Hypothalamus (tissue), 51 donors: ENCODE measurements at places on chromosomes 3 and 15.

GRCh38 chr15:64191971-64192830 lies 29.4 kb upstream of the PPIB start:
- no peak for DNase-seq

DNA sequence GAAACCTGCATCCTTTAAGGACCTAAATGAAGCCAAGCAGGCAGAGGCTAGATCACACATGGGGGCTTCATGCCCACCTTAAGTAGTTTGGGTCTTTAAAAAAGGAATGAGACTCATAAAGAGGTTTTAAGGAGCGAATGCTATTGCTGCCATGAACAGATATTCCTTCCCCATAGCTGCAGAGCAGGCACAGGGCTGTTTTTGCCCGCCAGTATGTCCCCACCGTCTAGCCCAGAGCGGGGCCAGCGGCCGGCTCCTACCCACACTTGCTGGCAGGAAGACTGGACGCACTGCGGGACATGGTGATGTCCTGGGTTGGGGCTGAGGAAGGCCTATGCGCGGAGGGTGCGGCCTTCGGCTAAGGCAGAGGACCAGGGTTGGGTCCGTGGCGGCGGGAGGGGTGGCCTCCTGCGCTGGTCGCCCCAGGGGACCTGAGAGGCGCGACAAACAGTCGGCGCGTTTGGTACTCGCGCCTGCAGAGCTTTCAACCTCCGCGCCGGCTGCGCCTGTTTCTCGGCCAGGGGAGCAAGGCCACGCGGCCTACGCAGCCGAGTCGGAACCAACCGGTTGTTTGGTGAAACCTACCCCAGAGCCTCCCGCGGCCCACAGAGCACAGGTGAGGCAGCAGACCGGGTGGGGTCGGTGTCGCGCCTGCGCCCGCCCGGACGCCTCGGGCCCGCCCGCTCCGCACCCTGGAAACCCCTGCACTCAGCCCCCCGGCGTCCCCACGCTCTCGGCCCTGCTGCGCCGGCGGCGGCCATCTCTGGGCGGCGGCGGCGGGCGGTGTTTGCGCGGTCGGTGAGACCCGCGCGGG lies at the start of gene FAIM:
TSS of gene FAIM (plus strand) at position 450 of the 814 bp plus-strand sequence. CDS start 10,956 bp downstream, outside the sequence.
- peak; percentile 79 for DNase-seq

DNA sequence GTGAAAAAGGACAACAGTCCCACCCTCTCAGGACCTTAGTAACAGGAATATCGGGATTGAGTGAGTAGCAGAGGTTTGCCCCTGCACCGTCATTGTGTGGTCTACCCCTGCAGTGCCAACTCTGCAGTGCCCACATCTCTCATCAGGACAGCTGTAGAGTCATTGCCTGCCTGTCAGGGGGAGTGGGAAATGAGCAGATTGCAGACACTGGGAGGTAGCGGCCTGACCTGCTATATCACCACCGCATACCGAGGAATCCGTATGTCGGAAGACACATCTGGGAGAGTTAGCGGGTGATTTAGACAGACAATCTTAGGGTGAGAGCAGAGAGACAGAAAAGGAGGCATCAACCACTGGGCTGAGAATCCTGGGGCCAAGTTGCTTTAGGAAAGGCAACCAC lies 218.1 kb downstream of the EPHB1 start:
- DNase-seq = no peak

DNA sequence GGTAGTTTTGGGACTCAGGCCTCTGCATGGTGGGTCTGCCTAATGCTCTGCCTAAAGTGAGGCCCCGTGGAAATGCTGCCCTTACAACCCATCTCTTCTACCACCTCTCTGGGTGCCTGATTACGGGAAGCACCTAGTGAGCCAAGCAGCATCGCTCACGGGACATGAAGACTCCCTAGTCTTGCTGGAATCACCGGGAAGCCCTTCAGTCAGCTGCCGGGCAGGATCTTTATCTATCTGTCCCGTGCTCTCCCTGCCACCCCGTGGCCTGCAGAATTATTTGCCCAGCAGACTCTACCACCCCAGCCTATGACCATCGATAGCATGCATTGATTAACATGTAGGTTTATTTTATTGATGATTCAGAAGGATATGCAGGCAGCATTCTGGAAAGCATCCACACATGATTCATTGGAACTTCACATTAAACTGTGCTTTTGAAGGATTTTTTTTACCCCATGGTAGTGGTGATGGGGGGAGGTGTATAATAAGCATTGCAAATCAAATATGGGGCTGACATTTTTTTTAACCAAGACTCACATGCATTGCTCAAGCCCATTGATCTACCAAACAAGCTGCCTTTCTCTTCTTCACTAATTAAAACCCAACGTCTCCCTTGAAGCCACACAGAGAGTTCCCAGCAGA lies 63.1 kb downstream of the ATP2B2 start:
- DNase-seq = no peak

GRCh38 chr3:55090291-55090690 lies 162.4 kb upstream of the LRTM1 start:
- DNase-seq = no peak

- no peak for DNase-seq
Measured at GRCh38 chr3:171178714-171179113, 152.2 kb upstream of the SLC2A2 start.

DNA sequence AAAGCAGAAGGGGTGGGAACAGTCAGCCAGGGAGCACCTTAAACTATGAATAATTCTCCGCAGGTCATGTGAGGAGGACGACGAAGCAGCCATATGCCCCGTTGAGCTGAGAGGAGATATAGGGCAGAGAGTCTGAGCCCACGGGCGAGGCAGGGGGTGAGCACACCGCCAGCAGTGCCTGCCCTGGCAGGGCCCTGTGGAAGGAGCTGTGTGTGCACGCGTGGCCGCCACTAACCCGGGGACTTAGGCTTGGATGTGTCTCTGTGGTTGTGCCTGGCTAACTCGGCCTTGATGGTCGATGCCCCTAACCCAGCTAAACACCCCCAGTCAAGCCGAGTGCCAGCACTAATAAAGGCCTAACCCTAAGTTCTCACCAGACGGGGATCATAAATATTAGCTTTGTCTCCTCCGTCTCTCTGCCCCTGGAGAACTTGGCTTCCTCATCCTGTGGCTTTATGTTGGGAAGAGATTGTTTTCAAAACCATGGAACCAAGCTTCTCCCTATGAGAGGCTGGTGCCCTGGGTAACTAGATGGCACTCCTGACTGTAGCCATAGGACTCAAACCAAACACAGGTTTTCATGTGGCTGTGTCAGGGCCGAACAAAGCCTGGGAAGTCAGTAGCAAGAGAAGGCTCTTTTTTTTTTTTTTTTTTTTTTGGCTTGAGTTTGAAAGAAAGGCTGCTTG lies 45.4 kb downstream of the CCK start:
- DNase-seq = no peak

DNA sequence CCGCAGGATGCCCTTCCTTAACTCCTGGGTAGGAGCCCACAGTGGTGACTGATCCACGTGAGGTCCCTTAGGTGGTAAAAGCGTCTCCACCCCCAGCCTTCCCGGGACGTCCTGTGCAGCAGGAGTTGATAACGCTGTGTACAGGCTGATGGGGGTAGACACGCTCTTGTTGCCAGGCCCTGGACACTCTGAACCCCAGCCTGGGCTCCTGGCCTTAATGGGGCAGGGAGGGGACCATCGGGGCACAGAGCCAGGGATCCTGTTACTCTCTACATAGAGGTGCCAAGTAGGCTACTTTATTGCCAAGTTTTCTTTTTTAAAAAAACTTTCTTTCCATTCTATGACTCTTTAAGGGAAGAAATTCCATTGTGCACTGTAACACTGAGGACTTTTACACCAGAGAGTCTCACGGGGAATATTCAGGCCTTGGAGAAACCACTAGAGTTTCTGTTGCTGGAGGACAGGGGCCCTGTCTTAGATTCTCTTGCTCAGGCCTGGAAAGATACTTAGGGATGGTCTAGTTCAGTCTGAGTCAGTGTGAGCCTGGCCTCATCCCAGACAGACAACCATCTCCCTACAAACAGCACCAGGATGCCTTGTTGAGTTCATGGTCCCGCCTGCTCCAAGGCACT lies 104.3 kb upstream of the RNU6-1 start:
- no peak for DNase-seq

GRCh38 chr3:53588122-53588521 lies 93.7 kb downstream of the CACNA1D start:
- DNase-seq = no peak

GRCh38 chr3:40468018-40468417 lies 8.9 kb upstream of the ZNF619 start:
- DNase-seq = no peak

DNA sequence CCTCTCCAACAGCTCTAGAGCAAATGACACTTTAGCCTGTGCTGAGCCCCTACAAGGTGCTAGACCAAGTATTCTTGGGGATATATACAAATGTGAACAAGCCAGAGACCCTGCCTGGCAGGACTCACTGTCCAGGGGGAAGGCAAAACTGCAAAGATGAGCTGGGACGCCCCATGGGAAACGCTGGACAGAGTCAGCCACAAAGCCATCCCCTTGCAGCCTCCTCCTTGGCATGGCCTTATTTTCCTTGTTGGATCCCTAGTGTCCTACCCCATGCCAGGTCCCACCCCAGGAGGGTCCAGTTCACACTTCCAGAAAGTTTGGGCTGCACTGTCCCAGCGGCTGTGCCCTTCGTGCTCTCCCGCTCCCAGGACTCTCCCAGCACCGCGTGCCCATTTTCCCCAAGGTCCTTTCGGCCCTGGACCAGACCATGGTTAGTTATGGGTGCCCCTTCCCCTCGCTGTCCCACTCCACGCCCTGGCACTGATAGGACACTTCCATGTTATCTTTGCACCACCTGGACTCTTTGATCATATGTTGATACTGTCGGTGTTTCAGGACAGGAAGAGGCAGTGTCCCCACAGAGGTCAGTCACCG lies 5.8 kb upstream of the NRROS start:
- no peak for DNase-seq

DNA sequence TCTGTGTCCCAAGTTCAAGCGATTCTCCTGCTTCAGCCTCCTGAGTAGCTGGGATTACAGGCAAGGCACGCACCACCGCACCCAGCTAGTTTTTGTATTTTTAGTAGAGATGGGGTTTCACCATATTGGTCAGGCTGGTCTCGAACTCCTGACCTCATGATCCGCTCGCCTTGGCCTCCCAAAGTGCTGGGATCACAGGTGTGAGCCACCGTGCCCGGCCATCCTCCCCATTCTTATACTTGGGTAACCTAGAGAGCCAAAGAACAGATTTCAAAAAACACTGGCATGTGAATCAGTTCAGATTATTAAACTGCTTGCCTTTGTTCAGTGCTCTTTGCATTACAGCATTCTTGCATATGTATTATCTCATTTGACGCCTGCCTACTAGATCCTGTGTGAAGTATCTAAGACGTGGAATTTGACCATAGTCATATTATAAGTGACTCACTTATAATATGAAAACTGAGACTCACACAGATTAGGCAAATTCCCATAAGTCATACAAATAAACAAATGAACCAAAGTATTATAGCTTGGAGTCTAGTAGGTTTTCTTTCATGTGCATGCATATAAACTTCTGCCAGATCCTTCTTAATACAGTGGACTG lies 123.5 kb downstream of the UNC13C start:
- no peak for DNase-seq

DNA sequence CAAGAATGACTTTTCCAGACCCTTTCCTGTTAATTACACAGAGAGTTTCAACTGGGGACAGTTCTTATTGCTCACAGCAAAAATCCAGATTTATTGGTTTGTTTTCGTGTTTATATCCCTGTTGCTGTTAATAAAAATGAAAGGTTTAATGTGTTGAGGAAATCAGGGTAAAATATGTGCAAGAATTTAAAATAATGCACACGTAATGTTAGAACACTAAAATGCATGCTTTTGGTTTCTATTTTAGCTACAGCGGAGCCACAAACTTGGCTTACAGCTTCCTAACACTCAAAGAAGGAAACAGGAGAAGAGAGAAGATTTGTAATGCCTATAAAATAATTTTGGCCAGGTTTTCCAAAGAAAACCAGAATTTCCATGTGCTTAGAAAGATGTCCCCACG lies 62.7 kb downstream of the CASR start:
- DNase-seq = no peak

GRCh38 chr15:66808181-66808824 lies 106.3 kb downstream of the SMAD6 start:
- no peak for DNase-seq

DNA sequence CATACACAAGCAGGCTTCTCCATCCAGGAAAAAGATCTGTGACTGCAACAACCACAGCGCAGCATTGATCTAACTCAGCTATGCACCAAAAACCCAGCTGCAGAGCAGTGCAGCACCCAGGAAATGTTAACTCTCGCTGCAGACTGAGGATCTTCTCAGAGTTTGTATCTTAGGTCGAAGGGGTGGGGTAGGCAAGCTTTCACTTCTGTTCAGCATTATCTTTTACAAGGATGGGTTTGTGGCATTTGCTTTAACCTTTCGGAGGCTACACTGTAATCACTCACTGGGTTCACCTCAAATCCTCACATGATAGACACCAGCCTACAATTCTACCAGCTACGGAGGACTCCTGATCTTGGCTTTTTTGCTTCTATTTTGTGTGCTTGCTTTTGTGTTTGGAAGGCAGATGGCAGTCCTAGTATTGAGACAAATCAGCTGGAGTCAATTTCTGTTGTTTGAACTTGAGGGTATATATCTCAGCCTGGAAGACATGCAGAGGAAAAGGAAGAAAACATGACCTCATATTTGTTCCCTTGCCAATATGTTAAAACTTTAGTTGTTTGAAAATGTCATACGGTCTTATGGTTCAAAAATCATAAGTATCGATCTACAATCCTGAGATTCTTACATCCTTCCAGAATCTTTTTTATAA lies 25.2 kb downstream of the LRRK1 start:
- no peak for DNase-seq

GRCh38 chr3:73552700-73553099 lies 72.0 kb downstream of the PDZRN3 start:
- no peak for DNase-seq

- no peak for DNase-seq
Measured at GRCh38 chr3:22729212-22729611, 473.9 kb upstream of the UBE2E2 start.

DNA sequence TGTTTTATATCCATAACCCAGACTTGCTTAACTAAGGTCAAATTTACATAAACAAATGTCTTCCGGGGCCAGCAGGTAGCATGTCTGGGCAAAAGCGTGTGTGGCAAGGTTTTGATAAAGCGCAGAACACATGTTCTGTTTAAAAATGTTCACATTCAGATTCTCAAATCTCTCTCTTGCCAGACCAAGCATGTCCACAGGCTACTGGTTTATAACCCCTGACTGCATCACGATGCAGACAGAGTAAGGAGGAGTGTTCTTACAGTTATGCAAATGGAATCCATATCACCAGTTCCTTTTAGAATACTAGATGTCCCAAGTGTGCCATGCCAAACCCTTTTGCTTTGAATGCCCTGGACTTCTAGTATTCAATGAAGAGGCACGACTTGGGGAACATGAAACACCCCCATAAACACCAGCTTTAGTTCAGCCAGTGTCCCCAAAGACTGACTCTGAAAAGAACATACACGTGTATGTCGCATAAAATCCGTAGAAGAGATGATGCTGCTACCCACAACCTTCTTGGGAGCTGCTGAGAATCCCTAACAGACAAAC lies 412.0 kb downstream of the CNTN4 start:
- no peak for DNase-seq

DNA sequence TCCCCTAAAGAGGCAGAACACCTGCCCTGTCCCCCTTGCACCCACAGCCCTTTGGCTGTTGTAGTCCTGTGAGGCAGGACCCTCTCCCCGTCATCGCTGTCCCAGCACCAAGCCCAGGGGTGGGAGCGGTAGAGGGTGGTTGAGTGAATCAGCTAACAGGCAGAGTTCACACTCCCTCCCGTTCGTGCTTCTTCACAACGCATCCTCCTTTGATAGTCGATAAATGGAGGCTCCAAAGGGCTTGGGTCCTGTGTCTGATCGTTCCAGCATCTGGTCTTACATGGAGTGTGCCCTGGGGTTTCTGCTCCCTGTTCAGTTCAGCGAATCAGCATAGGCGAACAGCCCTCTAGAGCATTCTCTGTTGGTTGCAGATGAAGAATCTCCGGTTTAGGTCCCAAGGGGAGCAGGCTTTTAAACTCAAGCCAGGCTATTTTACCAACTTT lies 820 bp upstream of the HMCES start:
- no peak for DNase-seq
